ENCODE measurements at places on chromosomes 6 and 20.

GRCh38 chr6:35051997-35052583 lies 89.0 kb downstream of the TCP11 start:
- no peak for DNase-seq

DNA sequence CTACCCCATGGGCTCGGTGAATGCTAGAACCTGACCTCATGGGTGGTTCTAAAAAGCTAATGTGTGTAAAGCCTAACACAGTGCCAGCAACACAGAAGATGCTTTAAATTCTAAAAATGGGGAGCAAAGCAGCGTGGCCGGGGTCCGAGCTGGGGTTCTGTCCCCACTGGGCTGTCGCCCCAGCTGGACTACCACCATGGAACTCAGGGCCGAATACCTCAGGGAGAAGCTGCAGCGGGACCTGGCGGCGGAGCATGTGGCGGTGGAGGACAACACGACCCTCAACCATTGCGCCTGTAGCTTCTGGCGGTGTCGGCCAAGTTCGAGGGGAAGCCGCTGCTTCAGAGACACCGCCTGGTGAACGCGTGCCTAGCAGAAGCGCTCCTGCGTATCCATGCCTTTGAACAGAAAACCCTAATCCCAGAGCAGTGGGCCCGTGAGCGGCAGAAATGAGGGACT lies 8.4 kb downstream of the SOX4 start:
- no peak for DNase-seq

GRCh38 chr6:4301871-4302270 lies 166.5 kb upstream of the ECI2 start:
- no peak for DNase-seq

DNA sequence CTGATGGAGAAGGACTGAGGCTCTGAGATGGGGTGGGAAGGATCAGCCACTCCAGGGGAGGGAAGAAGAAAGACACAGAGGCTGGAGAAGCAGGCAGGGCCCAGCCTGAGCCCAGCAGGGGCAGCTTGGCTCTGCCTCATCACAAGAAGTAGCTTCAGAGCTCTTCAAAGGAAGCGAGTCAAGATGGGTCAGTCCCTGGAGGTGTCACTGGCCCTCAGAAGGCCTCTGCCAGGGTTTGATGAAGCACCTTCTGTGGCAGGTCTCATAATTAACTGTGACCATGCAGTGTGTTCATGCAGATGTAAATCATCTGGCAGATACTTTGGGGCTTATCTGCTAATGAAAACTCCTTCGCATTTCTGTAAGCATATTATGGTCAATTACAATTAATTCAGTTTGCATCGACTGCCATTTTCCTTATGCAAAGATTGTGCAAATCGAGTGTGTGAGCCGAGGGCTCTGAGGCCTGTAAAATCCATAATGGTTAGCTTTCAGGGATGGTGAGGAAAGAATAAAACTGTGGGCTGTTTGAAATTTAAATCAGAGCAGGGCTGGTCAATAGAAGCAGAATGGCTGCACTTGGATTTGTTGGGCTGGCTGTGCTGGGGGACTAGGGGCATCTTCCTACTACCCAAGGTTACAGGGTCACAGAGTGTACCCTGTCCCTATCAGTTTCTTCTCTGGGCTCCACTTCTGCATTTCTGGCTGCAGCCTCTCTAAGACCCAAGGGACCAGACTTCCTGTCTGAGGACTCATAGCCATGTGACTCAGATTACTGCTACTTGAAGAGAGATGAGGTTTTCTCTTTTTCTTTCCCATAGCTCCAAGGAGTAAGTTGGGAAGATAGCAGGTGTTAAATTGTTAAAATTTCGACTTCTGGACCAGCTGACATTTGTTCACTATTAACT lies 376.6 kb downstream of the DHX35 start:
- DNase-seq = no peak

GRCh38 chr6:54285595-54285994 lies 22.6 kb upstream of the TINAG start:
- DNase-seq = no peak

DNA sequence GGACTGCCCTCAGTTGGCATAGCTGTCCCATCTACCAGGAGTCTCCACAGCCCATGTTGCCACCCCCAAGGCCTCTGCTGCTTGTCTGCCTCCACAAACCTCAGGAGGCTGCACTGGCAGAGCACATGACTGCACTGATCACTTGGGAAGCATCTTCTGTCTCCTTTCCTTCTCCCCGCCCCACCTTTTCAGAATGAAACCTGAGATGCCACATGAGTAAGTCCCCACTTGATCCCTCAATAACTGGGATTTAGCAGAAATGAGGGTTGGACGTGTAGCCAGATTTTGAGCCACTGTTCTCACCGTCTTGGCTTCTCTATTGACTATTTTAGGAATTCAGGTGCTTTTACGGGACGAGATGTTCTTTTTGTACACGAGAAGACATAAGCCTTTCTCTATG lies 328.4 kb downstream of the CDC5L start:
- DNase-seq = no peak

- no peak for DNase-seq
These were observed 116.4 kb downstream of the AKAP7 start for GRCh38 chr6:131251590-131252199.

DNA sequence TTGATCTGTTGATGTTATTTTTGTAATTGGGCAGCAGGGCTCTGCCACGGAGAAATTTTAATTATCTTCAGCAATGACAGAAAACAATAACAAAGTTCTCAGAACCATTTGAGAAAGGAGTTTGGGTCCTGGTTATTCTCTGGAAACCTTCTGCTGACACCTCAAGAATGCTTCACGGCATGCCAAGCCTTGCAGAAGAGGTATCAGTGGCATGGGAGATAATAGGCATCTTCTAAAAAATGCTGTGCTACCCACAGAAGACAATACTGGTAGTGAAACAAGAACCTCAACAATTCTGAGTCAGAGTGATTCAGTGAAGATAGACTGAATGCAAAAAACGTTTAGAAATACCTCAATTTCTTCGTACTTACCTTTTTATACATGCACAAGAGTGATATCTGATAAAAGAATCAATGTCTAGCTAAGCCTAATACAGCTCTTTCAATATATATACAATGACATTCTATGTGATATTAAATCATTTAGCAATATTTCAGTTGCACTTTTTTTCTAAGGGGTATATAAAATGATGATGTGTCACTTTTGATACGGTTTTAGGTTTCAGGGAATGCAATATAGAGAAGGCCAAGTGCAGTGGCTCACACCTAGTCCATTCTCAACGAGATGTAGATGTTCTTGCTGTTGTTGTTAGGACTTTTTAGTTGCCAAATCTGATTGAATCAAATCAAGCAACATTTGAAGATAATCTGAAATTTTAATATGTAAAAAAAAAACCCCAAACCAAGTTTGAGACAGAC lies 110.4 kb upstream of the COL21A1 start:
- no peak for DNase-seq

DNA sequence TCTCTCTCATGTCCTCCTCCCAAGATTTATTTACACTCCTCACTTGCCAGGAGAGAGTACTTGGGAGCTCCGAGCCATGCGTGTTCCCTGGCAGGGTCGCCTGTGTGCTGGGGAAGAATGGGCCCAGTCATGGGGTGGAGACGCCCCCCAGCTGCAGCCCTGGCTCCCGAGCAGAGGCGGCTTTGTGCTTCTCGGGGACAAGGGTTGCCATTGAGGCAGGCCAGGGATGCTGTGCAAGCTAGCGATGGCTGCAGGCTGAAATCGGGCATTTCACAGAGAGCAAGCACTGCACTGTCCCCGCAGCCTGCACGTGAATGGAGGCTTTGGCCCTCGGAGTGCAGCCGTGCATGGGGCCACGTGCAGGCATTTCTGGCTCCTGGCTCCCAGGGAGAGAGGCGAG lies 23.8 kb downstream of the PHACTR3 start:
- no peak for DNase-seq

- DNase-seq = no peak
These were observed 212.6 kb upstream of the MAN1A1 start for GRCh38 chr6:119562168-119562567.

DNA sequence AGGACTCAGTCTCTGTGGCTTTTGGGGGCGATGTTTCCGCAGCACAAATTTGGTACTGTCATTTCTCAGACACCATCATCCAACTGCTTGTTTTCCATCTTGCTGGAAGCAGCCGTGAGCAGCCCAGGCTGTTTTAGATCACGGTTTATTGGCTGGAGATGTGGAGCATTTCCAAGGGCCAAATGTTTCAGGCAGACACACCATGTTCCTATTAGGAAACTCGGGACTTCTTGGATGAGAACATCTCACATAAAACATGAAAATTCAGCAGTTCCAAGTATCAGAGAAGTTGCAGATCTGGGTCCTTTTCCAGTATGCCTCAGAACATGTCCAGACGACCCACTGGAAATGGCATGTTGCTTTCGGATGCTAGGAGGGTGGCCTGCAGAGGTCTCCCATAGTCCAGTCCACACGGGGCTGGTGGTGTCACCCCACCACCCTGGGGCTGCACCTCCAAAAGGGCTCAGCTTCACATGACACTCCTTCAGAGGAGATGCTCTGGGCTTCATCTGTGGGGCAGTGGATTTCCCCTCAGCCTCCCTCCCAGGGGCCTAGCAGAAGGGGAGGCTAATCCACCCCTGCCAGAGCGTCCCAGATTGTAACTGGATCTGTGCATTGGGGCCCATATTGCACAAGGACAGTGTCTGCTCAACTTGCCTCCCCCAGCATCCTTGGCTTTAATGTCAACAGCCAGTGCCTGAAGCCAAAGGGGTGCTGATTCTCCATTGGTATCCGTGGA lies 176.3 kb downstream of the SCP2D1 start:
- no peak for DNase-seq

All from NCI-H2171 (cell line).